ENCODE measurements at places on chromosomes 12 and 14. TPM values are rescaled to one million over a fixed set of nuclear protein-coding genes. Genes with fewer than 3 reads are reported as not detected.

- peak; percentile 28 for DNase-seq
Measured at GRCh38 chr12:118136559-118137003, 657 bp downstream of the PEBP1 start.

GRCh38 chr12:131001493-131001892, 47.8 kb downstream of the ADGRD1 start:
- no peak for DNase-seq

DNA sequence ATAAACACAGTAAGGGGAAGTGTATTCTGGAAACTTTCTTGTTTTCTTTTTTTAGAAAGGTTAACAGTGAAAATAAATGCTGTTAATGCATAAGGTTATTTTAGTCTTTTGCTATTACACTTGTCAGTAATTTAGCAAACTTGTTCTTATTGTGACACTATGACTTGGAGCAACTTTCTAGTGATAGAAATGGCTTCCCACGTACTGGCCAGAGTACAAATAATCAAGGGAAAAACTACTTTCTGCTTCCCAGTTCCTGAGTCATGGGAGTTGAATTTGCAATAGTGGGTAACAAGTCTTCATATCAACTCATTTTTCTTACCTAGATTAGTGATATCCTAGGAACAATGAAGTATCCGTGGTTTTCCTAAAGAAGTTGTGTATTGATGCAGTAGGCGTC, 1072.3 kb downstream of the FLRT2 start:
- no peak for DNase-seq

- DNase-seq = no peak
Measured at GRCh38 chr14:50744231-50744630, 76.1 kb upstream of the SAV1 start.

Gene DPPA3
- total RNA-seq = not detected

Gene SMCO3
- not detected for total RNA-seq

All from activated CD4-positive, alpha-beta memory T cell treated with anti-CD3 and anti-CD28 coated beads, Interleukin-2, amount 10 ng/mL, durations not matched to agents 7 days and 5 days (primary cell).